ENCODE measurements at places on chromosomes 5 and 9.

GRCh38 chr9:105173826-105174225 lies 70.6 kb upstream of the SLC44A1 start:
- no peak for DNase-seq

GRCh38 chr5:1771149-1772065 lies 28.2 kb downstream of the MRPL36 start:
- no peak for DNase-seq

GRCh38 chr5:17882760-17883488 lies 248.7 kb downstream of the TAF11L14 start:
- DNase-seq = peak; percentile 62

DNA sequence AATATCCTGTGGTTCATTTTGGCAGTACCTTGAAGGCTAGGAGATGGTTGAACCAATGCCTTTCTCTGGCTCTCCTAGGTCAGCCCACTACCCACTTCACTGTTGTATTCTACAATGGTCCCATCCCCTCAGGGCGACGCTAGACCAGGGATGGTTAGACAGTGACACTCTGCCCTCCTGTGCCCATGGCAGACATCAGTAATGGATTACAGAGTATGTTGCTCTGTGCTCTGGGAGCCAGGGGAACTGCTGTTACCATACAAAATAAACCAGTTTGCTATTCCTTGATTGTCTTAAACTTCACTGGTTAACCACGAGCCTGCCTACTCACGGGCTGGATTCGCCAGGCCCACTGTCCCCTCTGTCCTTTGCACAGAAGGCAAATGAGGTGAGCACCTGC lies 33.7 kb downstream of the NCS1 start:
- no peak for DNase-seq

DNA sequence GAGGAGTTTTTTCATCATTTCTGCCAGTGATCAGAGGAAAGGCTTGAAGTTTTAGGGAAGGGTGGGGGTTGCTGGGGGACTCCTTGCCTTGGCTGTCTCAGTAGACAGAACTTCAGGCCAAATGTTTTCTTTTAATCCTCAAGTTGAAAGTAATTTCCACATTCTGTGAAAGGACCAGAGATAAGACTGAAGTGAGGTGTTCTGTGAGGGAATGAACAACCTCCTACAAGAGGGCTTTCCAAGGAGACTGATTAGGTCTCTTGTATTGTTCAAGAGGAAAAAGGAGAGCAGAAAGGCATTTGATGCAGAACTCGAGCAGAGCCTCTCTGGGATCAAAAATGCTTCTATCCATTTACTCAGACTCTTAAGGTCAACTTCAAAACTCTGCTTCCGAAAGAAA lies 282.1 kb upstream of the ATP10B start:
- DNase-seq = no peak

- DNase-seq = no peak
Observed at GRCh38 chr5:57552033-57552432, 69.4 kb upstream of the ACTBL2 start.

- DNase-seq = peak; percentile 67
Observed at GRCh38 chr9:87678650-87679355, 47.1 kb upstream of the CTSL start.

DNA sequence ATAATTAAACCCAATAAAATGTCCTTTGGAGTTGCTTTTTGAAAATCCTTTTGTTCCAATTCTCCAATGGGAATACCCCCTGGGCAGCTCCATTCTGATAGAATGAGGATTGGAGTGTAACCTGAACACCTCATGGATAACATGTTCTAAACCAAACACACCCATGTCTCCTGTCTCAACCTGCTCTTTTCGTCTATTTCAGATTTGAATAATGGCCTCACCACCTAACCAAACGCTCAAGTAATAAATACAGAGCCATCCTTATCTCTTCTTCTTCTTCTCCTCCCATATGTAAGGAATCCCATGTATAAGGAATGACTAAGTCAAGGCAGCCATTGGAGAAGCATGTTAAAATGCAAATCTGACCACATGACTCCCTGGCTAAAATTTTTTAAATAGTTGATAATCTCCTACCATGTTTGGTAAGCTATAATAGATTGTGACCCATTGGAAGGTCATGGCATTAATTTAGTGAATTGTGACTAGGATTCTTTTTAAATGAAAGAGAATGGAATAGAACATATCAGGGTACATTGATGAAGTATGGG lies 26.0 kb downstream of the ELL2 start:
- no peak for DNase-seq

DNA sequence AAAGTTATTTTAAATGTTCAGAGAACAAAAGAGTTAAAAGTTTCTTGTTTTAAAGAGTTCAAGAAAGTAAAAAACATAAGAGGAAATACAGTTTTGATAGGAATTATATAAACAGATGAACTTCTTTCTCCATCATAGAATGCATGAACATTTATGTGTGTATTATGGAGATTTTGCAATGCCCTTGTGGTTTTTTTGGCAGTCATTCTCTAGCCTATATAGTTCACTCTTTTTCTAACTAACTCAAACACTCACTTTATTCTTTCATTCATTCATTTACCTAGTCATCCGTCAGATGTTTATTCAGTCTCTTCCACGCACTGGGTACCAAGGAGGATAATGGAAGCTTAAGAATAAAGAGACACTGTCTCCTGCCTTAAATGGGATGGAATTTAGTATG lies 195.9 kb upstream of the VLDLR start:
- DNase-seq = no peak

DNA sequence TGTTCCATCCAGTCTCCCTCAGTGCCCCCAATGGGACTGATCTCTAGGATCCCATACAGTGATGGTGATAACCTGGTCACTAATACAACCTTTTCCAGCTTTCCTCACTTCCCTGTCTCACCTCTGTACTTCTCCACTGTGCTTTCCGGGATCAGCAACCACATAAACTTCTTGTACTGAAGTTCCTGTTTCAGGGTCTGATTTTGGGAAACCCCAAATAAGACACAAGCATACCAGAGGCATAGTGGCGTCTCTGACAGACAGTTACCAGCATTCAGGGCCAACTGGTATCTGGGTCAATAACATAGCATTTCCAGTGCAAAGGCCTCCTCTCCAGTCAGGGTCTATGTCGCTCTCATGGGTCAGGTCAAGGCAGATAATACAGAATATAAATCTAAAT lies 64.3 kb downstream of the GLDC start:
- no peak for DNase-seq

GRCh38 chr5:6493681-6494454 lies 45.2 kb downstream of the UBE2QL1 start:
- DNase-seq = no peak

DNA sequence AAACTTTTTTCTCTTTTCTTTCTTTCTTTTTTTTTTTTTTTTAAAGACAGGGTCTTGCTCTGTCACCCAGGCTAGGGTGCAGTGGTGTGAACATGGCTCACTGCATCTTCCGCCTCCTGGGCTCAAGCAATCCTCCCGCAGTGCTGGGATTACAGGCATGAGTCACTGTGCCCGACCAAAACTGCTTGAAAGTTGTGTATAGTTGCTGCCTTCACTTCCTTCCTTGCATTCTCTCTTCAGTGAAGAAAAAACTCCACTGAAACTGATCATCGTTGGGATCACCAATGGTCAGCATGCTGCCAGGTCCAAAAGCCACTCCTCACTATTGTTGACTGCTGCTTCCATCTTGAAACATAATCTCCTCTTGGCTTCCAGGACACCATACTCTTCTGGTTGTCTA lies 66.6 kb upstream of the CTNNA1 start:
- no peak for DNase-seq

- no peak for DNase-seq
Observed at GRCh38 chr5:122668552-122668951, 106.3 kb upstream of the SNX2 start.
